ENCODE measurements at places on chromosomes 2 and 18.

GRCh38 chr18:79855147-79855933, 57.6 kb downstream of the KCNG2 start:
- DNase-seq: no peak

DNA sequence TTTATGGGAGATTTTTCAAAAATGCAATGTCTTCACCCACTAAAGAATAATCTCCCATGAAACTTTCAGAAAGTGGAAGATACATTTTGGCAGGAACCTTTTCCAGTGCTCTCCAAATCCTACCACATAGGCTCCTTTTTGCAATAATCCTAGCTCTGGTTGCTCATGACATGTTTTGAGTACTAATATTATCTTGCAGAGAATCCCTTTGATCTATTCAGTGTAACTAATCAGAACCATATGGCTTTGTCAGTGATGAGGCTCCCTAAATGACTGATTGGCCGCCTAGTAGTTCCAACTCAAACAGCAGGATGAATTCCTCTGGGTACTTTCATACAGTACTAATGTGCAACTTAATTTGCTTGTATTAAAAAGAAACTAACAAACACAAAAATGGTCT, 544.0 kb upstream of the FAM98A start:
- no peak for DNase-seq

DNA sequence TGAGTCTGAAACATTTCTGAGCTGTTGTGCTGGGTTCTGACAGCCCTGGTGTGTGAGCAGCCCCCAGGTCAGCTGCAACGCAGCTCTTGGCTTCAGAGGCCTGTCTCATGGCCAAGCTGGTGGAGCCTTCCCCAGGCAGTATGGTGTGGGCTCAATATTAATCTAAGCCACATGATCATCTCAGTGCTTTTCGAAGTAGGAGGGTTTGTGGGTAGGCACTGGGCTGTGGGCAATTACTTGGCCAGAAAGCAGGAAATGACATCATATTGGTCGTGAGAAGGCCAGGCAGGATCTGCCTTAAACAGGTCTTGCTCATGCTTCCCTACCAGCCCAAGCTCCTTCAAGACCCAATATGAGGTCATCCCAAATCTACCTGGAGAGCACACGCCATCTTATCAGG, 26.9 kb downstream of the LOXHD1 start:
- no peak for DNase-seq

- no peak for DNase-seq
These were observed 80.1 kb downstream of the SOCS6 start for GRCh38 chr18:70368903-70369302.

- DNase-seq: no peak
These were observed 32.8 kb upstream of the DAPL1 start for GRCh38 chr2:158762336-158762735.

- no peak for DNase-seq
These were observed 17.8 kb upstream of the SULT1C2 start for GRCh38 chr2:108270768-108271506.

DNA sequence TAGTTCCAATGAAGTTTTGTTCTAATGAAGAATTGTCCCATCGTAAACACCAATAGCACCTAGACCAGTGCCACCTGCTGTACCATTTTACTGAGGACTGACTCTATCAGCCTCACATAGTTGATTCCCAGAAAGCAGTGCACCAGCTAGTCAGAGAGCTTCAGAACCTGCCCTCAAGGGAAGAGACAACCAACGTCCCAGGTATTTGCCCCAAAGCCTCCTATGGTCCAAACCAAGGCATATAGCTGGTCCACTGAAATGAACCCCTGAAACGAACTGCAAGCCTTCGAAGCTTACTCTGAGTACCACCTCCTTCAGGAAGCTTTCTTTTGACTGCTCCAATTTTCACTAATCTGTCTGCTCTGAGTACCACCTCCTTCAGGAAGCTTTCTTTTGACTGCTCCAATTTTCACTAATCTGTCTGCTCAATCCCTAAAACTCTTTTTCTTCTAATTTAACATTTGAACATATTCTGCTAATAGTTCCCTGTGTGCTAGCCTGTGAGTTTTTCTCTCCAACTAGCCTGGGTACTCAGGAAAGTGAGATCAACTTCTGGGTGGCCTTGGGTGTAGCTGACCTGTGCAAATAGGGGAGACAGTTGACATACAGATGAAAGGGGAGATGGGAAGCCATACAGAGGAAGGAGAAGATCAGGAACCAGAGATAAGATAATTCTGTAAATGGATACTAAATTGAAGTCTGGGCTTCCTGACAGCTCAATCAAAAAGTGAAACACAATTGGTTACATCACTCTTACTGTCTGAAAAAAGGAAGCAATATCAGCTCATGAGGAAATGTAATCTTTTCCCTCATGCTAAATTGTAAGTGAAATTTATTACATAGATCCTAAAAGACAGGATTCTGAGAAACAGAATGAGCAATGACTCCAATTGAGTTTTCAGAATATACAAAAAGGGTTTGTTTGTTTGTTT, 33.5 kb upstream of the EML4 start:
- no peak for DNase-seq

DNA sequence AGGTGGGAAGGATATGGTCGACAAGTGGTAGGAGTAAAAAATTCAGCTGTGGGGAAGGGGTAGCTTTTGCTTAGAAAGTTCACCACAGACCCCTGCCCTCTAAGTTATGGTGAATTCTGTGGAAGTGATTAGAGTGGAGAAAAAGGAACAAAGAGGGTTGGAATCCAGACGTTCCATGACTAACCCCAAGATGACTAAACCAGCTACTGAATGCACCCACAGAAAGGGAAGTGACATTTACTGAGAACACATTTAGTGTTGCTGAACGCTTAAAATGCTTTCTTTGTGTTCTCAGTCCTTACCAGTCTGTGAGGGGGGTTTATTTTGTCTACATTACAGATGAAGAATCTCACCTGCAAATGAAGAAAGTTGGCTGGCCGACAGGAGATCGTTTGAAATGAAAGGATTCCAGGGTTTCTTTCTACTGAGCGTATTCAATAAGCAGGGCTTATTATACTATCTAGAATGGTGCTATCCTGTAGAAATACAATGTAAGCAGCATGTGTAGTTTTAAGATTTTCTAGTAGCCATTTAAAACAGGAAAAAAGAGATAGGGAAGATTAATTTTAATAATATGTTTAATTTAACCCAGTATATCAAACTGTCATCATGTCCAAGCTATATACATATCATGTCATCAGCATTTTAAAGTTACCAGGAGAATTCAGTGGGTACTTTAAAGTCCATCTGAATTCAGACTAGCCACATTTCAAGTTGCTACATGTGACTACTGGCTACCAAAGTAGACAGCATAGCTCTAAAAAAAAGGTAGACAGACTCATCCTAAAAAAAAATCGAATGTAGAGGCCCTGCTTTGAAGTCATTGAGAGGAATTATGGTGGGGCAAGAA, 60.1 kb downstream of the LIMS1 start:
- DNase-seq: no peak

Measured in activated naive CD4-positive, alpha-beta T cell (primary cell).